Upper lobe of left lung (tissue), 6 donors: ENCODE measurements at places on chromosomes 7 and 10. TPM values are rescaled to one million over a fixed set of nuclear protein-coding genes. Genes with fewer than 3 reads are reported as not detected.
A peak's percentile ranks its signal among the peaks of the same experiment; 100 is the strongest.

C10orf67 gene
- total RNA-seq, result 6.1 TPM

ACTL6B gene
- not detected for total RNA-seq

CALHM1 gene
- not detected for total RNA-seq

ADAM12 gene
- total RNA-seq, result 0.44 TPM

ZNF107 gene
- total RNA-seq, result 3.1 TPM

SNX13 gene
- 17.1 TPM for total RNA-seq

DNA sequence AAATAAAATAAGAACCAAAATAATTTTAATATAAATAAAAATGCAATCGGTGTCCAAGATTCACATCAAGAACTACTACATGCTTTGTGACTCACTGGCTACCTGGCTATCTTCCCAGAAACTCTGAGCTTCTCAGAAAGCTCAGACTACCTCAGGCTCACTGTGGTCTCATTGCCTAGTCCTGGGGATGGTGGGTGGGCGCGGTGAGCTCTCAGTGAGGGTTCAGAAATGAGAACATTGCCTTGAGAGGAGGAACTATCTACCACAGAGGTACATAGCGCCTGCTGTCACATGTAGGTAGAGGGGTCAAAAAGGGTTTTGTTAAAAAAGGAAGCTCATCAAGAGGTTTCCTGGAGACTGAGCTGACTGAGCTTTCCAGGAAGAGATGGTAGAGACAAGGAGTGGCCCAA lies 108.0 kb downstream of the WDFY4 start:
- no peak overlapping the region for H3K27ac ChIP-seq
- H3K36me3 ChIP-seq, result no peaks in the 10 kb centered on the region
- no peak for DNase-seq
- no peak overlapping the region for H3K4me3 ChIP-seq
- no peaks in the 10 kb centered on the region for H3K27me3 ChIP-seq
- no peaks in the 10 kb centered on the region for H3K4me1 ChIP-seq

- H3K27ac ChIP-seq, result no peak overlapping the region
- no peaks in the 10 kb centered on the region for H3K27me3 ChIP-seq
- H3K4me1 ChIP-seq, result no peaks in the 10 kb centered on the region
- no peaks in the 10 kb centered on the region for H3K36me3 ChIP-seq
- H3K4me3 ChIP-seq, result no peak overlapping the region
- DNase-seq, result peak; percentile 21
These were observed 134.4 kb upstream of the FAM3C start for GRCh38 chr7:121530227-121531174.

- no peak overlapping the region for H3K27ac ChIP-seq
- DNase-seq, result no peak
- H3K27me3 ChIP-seq, result no peaks in the 10 kb centered on the region
- no peaks in the 10 kb centered on the region for H3K4me1 ChIP-seq
- no peak overlapping the region for H3K4me3 ChIP-seq
These were observed 15.5 kb downstream of the SLC13A1 start for GRCh38 chr7:123184271-123184670.

- no peak for DNase-seq
- no peaks in the 10 kb centered on the region for H3K4me1 ChIP-seq
- H3K27ac ChIP-seq, result no peak overlapping the region
- no peak overlapping the region for H3K4me3 ChIP-seq
These were observed 142.2 kb upstream of the VWC2 start for GRCh38 chr7:49631071-49631815.

DNA sequence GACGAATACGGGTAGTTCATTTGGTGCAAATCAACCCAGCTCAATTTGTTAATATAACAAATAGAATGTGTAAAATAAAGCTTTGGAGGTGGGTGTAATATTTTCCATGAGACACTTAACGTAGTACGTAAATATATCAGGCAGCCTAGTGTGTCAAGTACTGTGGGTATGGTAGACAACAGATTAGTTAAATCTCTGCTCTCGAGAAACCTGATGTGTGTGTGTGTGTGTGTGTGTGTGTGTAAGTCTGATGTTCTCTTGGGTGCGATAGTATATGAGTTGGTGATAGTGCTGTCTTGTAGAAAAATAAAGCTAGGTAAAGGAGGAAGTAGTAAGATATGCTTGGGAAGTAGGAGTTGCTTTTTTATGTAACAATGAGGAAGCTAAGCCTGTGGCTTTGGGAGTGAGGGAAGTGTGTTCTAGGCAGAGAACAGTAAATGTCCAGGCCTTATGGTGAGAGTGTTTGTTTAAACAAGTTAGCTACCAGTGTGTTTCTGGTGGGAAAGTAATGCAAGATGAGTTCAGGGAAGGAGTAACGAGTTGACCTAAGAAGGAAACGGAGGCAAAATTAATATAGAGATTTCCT lies 26.1 kb downstream of the WAC start:
- H3K36me3 ChIP-seq, result no peaks in the 10 kb centered on the region
- peaks cover 37% of the 10 kb centered on the region for H3K4me1 ChIP-seq
- H3K27me3 ChIP-seq, result no peaks in the 10 kb centered on the region
- no peak overlapping the region for H3K4me3 ChIP-seq
- no peak overlapping the region for H3K27ac ChIP-seq
- DNase-seq, result no peak

DNA sequence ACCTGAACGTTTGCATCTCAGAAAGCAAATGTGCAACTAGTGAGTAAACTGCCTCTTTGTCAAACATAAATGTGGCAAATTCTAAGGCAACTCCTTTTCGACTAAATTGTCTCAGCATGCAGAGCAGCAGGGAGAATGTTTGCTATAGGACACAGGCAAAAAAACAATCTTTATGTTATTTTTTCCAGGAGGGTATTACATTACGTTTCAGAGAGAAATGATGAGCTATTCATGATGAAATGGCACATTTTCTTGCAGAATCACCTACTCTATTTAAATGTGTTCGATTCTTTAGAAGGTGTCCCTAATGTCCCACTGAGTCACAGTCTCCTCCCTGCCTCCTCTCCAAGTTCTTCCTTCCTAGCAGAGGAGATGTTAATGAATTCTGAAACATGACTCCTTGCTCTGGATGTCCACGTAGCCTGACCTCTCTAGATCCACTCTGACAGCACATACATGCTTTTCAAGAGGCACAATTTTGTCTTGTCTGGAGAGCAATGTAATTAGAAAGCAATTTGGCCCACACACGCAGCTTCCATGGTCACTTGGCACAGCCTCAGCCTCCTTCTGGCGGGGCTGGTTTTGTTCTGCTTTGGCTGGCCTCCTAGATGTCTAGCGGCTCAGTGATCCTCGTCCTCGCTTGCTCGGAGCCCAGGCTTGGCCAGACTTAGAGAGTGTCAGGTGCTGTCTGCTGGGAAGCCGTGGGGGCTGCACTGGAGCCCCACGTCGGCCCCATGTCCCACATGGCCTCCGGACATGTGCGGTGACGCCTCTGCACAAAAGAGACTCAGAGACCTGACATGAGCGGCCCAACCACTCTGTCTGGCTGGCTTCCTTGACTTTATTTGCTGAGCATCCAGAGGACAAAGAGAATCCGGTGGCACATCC lies 125.7 kb upstream of the ZNF438 start:
- H3K27ac ChIP-seq, result peak overlapping the region; percentile 32
- no peak overlapping the region for H3K4me3 ChIP-seq
- H3K4me1 ChIP-seq, result peaks cover 3% of the 10 kb centered on the region
- H3K27me3 ChIP-seq, result no peaks in the 10 kb centered on the region

DNA sequence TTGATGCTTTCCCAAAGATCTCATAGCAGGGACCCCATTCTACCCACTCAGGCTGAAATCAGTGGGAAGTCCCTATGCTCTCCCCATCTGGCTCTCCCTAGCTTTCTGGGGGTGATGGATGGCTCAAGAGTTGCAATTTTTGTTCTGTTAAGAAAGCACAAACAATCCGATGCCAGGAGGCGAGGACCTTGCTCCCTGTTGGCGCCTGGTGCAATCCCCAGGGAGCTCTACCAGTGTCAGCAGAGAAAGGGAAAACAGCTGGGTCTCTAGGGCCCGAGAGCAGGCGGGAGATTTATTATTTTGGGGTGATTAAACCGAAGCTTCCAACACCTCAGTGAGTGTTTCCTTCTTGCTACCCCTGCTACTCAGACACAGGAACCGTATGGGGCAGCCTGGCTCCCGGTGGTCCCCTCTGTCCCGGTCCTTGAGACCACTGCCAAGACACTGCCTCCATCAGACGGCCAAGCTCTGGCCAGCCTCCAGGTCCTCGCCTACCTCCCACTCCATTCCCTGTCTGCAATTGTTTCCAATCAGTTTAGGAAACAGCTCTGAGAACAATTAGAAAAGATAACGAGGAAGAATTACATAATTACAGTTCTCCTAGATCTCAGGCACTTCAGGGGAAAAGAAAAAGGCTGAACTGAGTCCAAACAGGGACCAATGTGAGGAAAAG lies 147.9 kb downstream of the PLXNA4 start:
- H3K27ac ChIP-seq, result no peak overlapping the region
- H3K27me3 ChIP-seq, result no peaks in the 10 kb centered on the region
- H3K4me3 ChIP-seq, result no peak overlapping the region
- no peaks in the 10 kb centered on the region for H3K4me1 ChIP-seq
- no peak for DNase-seq

GRCh38 chr10:45376371-45376801 lies 2.4 kb downstream of the ALOX5 start:
- H3K27me3 ChIP-seq, result peaks cover 7% of the 10 kb centered on the region
- H3K4me1 ChIP-seq, result peaks cover 32% of the 10 kb centered on the region
- peak overlapping the region; percentile 70 for H3K27ac ChIP-seq
- DNase-seq, result no peak

DNA sequence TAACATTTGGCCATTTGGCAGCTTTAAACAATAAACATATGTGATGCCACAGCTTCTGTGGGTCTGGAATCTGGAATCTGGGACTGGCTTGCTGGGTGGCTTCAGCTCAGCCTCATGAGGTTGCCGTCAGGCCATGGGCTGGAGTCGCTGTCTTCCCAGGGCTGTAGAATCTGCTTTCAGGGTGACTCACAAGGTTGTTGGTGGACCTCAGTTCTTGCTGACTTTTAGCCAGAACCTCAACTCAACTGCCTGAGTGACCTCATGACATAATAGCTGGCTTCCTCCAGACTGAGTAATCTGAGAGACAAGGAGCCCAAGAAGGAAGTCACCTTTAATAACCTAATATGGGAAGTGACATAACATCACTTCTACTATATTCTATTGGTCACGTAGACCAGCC lies 44.6 kb upstream of the TSPAN13 start:
- no peaks in the 10 kb centered on the region for H3K36me3 ChIP-seq
- H3K27me3 ChIP-seq, result no peaks in the 10 kb centered on the region
- H3K27ac ChIP-seq, result no peak overlapping the region

GRCh38 chr7:45108863-45109262 lies 2.6 kb downstream of the TBRG4 start:
- peaks cover 54% of the 10 kb centered on the region for H3K36me3 ChIP-seq
- DNase-seq, result no peak
- no peaks in the 10 kb centered on the region for H3K27me3 ChIP-seq
- H3K27ac ChIP-seq, result no peak overlapping the region
- peaks cover 56% of the 10 kb centered on the region for H3K4me1 ChIP-seq

- no peaks in the 10 kb centered on the region for H3K36me3 ChIP-seq
- H3K4me3 ChIP-seq, result no peak overlapping the region
- no peak for DNase-seq
These were observed 11.6 kb upstream of the FFAR4 start for GRCh38 chr10:93554760-93555432.

- H3K27me3 ChIP-seq, result no peaks in the 10 kb centered on the region
- peak within 1 kb of the TSS; percentile 94 for H3K27ac ChIP-seq
- peak; percentile 97 for DNase-seq
- H3K4me1 ChIP-seq, result peaks cover 20% of the 10 kb centered on the region
- H3K4me3 ChIP-seq, result peak within 1 kb of the TSS; percentile 85
These were observed at the start of gene PCBD1 for GRCh38 chr10:70887804-70888800. Gene PCBD1, minus strand, starts transcription at chr10:70888565. Its CDS starts 32 bp downstream, at chr10:70888533.

GRCh38 chr7:77276120-77276519 lies 76.5 kb upstream of the FGL2 start:
- H3K4me1 ChIP-seq, result no peaks in the 10 kb centered on the region
- no peaks in the 10 kb centered on the region for H3K36me3 ChIP-seq

DNA sequence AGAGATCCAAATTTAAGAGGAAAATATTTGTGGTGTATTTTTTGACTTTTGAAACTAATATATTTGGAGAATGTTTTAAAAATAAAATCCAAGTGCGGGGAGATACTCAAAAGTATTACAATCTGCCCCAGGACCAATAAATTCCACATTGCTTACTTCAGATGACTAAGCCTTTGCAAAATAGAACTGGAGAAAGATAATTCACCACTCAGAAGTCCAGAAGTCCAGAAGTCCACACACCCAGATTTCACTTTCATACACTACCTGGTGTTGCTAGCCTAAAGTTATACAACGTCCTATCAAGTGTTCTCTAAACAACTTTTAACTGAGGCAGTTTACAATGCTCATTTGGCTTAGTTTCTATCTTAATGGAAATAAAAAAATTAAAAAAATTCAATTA lies 487.0 kb upstream of the SEMA3D start:
- no peak overlapping the region for H3K27ac ChIP-seq
- H3K36me3 ChIP-seq, result no peaks in the 10 kb centered on the region
- H3K27me3 ChIP-seq, result no peaks in the 10 kb centered on the region
- no peaks in the 10 kb centered on the region for H3K4me1 ChIP-seq
- H3K4me3 ChIP-seq, result no peak overlapping the region
- no peak for DNase-seq

GRCh38 chr7:5607951-5608656 lies 173.4 kb downstream of the RNF216 start:
- no peaks in the 10 kb centered on the region for H3K36me3 ChIP-seq
- H3K27me3 ChIP-seq, result no peaks in the 10 kb centered on the region
- H3K4me3 ChIP-seq, result no peak overlapping the region
- DNase-seq, result no peak

DNA sequence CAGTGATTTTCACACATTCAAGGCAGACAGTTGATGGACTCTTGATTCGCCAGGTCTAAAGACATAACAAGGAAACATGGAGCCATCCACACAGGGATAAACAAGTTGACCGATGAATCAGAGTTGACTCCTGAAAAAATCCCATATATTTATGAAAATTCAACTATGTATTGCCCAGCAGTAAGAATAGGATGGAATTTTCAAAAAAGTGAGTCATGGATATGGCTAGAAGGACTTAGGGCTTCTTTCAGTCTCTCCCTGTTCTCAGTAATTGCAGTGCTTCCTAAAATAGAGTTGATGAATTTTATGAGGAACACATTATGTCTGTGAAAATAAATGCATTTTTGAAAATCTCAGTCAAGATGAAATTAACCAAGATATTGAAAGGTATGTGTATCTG lies 301.2 kb downstream of the PLXDC2 start:
- H3K27me3 ChIP-seq, result no peaks in the 10 kb centered on the region
- H3K4me3 ChIP-seq, result no peak overlapping the region
- no peak for DNase-seq
- H3K27ac ChIP-seq, result no peak overlapping the region
- no peaks in the 10 kb centered on the region for H3K4me1 ChIP-seq
- no peaks in the 10 kb centered on the region for H3K36me3 ChIP-seq
